NCI-H446 treated with DMSO at 0.1 percent for 48 hours (cell line): ENCODE measurements at places on chromosomes 11 and 22.

GRCh38 chr11:48107188-48107704, 109.4 kb upstream of the OR4B1 start:
- no peak for DNase-seq

GRCh38 chr22:32817137-32817730, 15.7 kb downstream of the TIMP3 start:
- DNase-seq: no peak

- no peak for DNase-seq
Observed at GRCh38 chr11:83409476-83409875, 123.3 kb upstream of the CCDC90B start.

DNA sequence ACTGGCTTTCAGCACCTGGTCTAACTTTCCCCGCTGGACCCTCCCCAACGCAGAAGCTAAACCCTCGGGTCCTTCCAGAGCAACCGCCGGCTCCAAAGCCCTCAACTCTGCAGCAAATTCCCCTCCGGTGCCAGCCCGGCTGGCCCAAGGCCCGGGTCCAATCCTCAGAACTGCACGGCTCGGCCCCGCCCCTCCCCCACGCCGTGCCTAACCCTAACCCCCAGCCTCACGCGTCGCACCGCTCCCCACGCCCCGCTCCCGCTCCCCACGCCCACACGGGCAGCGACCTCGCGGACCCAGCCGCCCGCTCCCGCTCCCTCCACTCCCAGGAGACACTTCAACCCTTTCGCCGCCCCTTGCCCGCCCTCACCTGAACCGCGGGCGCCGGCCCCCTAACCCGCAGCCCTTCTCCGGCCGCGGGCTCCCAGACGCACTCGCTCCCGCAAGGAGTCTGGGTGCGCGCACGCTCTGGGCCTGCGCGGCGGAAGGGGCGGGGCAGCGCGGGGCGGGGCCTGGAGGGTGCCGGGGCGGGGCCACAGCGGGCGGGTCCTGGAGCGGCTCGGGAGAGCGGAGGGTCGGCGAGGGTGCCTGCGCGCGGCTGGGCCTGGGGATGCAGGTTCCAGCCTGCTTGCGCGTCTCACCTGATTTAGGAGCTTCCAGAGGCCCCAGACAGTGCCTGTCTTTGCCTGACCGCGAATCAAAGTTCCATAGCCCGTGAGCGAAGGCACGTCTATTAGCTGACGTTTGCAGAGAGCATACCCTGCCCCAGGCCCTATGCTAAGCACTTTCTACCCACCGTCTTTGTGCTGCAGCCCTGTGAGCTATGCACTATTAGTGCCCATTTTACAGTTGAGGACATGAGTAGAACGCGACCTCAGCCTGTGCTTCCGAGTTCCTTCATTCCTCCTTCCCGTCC, at the start of gene NFRKB:
NFRKB (minus strand) TSS at position 453 of the 916 bp plus-strand sequence. CDS start 2,729 bp downstream, outside the sequence.
- peak; percentile 53 for DNase-seq

DNA sequence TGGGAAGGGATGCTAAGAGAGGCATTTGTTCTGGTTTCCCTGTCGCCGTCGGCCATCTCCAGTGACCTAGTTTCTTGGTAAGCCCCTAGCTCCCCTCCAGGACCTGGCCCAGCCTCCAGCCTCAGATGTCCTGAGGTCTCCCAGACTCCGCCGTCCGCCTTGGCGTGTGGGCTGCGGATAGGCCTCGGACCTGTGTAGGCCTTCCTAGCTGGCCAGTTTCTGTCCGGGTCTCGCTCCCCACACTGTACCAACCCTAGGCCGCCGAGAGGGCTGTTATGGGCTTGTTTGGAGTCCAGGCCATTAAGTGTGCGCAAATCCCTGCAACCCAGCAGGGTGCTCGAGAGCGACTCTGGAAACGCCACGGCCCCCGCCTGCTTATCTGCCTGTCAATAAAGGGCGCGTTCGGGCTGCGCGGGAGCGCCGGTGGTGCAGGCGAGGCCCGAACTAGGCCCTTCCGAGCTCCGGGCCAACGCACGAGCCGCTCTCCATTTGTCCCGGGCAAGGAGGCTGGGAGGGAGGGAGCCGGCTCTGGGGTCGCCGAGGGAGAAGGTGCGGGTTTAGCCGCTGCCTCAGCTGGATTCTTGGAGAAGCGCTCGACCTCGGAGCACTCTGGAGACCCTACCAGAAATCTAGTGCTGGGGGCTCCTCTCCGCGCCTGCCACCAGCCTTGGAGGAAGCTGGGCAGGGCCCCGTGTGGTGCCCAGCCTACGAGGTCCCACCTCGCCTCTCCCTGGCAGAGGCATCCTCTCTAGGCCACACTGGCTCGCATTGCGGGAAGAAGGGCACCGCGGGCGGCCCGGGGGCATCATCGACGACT, 8.7 kb upstream of the PAX6 start:
- DNase-seq: no peak

DNA sequence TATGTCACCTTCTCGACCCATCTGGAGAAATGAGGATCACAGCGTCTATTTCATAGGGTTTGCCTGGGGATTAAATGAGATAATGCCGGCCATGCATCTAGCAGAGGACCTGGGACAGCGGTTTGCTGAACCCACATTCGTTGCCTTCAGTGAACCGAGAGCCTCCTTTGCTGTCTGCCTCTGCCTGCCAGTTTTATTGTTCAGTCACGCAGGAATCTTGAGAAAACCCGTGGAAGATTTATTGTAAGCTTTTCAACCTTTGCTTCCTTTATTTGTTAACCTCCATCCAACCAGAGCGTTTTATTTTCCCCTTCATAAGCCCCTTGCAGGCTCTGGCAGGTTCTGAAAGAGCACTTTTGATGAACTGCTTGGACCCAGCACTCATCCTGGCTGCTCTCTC, 202.3 kb upstream of the SYN3 start:
- no peak for DNase-seq

DNA sequence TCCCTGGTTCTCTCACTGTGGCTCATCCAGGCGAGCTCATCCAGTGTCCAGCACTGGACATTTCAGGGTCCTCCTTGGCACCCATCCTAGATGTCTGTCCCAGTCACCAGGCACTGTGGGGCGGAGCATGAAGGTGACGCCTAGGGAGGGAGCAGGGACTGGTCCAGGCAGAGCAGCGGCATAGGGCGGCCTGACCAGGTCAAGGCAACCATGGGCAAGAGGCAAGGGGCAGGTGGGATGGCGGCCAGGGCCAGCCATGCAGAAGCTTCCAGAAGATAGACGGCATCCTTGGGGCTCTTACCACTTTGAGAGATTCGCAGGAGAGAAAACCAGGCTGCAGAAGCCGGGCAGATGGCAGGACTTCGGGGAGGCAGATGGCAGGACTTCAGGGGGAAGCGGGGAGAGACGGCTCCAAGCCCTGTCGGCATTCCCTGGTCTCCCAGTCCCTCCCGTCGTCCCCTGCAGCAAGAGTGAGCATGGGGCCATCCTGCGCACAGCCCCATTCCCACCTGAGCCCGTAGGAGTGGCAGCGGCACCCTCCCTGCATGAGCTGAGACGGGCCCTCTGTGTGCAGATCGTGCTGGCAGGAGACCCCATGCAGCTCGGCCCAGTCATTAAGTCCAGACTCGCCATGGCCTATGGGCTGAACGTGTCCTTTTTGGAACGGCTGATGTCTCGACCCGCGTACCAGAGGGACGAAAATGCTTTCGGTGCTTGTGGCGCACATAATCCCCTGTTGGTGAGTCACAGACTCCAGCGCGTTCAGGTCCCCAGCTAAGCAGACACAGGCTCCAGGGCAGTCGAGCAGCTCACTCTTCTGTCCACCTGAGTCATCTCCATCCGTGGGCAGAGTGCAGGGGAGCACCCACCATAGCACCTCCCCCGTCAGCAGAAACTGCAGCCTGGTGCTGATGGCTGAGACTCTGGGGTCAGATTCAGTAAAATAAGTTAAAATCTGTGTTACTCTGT, 20.1 kb upstream of the PANX2 start:
- DNase-seq: peak; percentile 2

GRCh38 chr22:46732513-46732912, 5.5 kb downstream of the CERK start:
- DNase-seq: no peak

- no peak for DNase-seq
Observed at GRCh38 chr22:45731041-45731797, 59.6 kb downstream of the ATXN10 start.

DNA sequence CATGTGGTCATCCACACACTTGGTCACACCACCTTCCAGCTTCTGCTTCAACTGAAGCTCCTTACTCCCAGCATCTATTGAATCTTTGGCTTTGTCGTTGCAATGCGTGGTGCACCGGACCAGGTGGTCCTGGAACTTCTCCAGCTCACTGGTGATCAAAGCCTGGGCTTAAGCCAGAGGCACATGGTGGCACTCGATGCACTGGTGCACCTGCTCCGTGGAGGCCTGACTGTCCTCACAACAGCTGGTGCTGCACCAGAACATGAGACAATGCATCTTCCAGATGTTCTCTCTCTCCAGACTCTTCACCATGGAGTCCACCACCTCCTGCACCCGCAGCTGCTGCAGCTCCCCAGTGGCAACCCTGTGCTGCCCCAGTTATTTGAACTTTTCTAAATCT, 56.0 kb downstream of the CELSR1 start:
- DNase-seq: no peak

DNA sequence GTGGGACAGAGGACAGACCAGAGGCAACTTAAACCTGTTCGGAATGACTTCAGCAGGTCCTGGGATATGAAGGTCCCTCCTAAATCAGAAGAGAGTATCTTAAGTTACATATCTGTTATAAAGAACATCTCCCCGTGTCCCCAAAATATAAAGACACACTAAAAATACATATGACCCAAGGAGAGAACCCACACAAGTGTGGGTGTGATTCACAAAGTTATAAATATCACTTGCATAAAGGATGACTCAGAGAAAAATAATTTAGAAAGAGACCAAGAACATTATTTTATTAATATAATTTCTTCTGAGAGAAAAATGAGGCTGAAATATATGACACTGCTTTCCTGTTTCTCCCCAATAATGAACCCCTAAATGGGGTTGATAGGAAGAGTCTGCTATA, 14.2 kb downstream of the OR5B21 start:
- DNase-seq: no peak

GRCh38 chr11:125170510-125171031, 6.0 kb downstream of the PKNOX2 start:
- DNase-seq: peak; percentile 24

GRCh38 chr11:726278-727220, 20.5 kb downstream of the EPS8L2 start:
- DNase-seq: no peak

DNA sequence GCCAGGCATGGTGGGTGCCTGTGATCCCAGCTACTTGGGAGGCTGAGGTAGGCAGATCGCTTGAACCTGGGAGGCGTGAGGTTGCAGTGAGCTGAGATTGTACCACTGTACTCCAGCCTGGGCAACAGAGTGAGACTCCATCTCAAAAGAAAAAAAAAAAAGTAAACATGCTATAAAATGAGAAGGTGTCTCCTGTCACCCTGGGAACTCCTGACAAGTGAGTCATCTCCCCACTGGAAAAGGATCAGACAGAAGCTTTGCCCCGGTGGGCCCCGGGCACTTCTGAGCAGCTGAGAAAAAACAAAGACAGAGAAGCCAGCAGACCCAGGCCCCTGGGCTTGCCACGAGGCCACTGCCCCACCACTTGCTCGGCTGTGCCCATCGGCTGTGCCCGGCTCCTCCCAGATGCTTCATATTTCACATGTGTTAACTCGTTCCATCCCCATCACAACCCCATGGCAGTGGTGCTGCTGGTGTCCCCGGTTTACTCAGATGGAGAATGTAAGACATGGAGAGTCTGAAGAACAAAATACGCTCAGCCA, 22.3 kb downstream of the TTLL1 start:
- no peak for DNase-seq

GRCh38 chr11:66854231-66854661, 2.6 kb upstream of the LRFN4 start:
- DNase-seq: no peak

GRCh38 chr11:79396674-79397073, 44.2 kb downstream of the TENM4 start:
- DNase-seq: no peak

GRCh38 chr11:112555491-112556364, 295.1 kb upstream of the PLET1 start:
- no peak for DNase-seq

GRCh38 chr22:47197773-47198500, 435.5 kb downstream of the TBC1D22A start:
- no peak for DNase-seq

DNA sequence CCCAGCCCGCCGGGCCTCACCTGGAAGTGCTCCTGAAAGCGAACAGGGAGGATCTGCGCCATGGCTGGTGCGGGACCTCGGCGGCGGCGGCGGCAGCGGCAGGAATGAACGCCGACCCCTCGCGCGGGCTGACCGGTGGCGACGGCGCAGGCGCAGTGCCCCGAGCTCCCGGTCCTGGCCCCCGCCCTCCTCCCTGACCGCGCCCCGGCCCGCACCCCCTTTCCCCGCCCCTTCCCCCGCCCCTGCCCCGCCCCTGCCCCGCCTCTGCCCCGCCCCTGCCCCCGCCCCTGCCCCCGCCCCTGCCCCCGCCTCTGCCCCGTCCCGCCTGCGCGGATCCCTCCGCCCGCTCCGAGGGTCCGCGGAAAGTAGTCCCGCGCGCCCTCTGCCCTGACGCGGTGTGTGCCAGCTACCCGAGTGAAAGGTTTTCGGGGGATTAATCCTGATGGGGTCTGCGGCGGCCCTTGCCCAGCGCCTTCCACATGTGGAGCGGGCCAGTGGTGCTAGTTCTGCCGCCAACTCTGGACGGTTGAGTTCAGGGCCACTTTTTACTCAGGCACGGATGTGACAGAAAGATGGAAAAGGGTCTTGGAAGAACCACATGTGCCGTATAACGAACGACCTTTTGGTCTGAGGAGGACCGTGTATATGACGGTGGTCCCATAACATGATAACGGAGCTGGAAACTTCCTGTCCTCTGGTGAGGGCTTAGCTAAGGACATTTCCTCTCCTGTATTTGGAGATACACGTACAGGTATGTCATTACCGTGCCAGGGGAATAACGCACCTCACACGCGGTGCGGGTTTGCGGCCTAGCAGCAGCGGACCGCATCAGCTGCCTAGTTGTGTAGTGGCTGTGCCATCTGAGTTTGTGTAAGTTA, at the start of gene CLTCL1:
CLTCL1 (minus strand) TSS at position 140 of the 878 bp plus-strand sequence; CDS start at position 62, 78 bp downstream.
- peak; percentile 59 for DNase-seq

DNA sequence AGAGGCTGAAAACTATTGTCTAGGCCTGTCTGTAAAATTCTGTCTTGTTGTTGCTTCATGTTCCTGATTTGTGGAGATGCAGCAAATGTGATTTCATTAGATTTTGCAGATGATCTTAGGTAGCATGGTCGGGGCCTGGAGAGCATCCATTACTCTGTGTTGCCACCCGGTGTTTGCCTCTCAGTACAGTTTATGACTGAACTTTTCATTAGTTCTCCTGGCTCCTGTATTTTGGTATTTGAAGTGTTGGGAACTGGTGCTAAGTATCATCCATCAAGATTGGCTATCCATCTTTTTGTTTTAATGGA, 7.7 kb downstream of the YWHAH start:
- no peak for DNase-seq

- DNase-seq: no peak
Observed at GRCh38 chr11:72235351-72236057, 8.5 kb downstream of the PHOX2A start.

GRCh38 chr22:36741204-36741793, 34.6 kb downstream of the IFT27 start:
- no peak for DNase-seq

- DNase-seq: no peak
Observed at GRCh38 chr11:44470854-44471253, 94.6 kb upstream of the CD82 start.

GRCh38 chr11:57357856-57358255, 19.7 kb downstream of the P2RX3 start:
- DNase-seq: no peak
